GF-D8 (cell line): ENCODE measurements at places on chromosomes 11 and 22.

GRCh38 chr11:134417871-134418840 lies 6.1 kb upstream of the B3GAT1 start:
- no peak for DNase-seq

- DNase-seq, result no peak
Measured at GRCh38 chr11:62033191-62034035, 66.0 kb upstream of the FTH1 start.

DNA sequence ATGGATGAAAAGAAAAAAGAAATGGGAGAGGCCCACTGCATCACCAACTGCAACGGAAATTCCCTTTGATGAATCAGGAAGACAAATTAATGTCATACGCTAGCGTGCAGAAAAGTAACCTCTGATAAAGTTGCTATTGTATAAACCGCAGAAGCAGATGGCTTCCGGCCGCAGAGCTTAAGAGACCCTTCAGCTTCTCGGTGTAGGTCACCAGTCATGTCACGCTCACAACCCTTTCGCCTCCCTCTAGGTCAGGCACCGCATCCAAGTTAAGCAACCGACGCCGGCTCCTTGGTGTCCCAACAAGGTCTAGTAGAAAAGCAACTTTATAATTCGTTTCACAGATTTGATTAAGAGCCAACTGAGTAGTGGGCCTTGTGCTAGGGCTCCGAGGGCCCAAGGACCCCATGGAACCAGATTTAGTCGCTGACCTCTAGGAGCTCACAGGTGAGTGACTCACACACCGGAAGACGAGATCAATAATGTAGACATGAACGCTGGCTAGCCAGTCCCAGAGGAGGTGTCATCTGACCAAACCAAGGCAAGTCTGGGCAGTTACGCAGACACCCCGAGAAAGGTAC lies 1.2 kb upstream of the ZFP91 start:
- peak; percentile 92 for DNase-seq

- no peak for DNase-seq
Measured at GRCh38 chr11:91755526-91755925, 469.1 kb upstream of the FAT3 start.

- DNase-seq, result no peak
Measured at GRCh38 chr22:19674129-19674928, 40.0 kb upstream of the SEPTIN5 start.

GRCh38 chr11:104792861-104793260 lies 105.4 kb downstream of the CASP12 start:
- DNase-seq, result no peak

DNA sequence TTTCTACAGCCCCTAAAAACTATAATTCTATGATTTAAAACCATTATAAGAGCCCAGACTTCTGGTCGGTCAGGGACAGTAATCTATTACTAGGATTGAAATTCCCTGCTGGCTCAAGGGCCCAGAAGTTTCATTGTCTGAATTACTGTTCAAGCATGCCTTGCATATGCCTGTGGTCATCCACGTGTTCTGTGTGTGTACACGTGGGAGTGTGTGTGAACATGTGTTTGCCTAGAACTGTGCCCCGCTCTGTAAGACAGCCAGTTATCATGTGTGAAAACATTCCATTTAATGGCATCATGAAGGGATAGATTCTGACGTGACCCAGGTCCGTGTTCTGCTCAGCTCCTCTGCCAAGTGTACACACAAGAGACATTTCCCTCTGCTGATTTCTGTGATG lies 189.3 kb upstream of the NECTIN1 start:
- DNase-seq, result no peak

- no peak for DNase-seq
Measured at GRCh38 chr11:120025606-120026335, 112.1 kb downstream of the TRIM29 start.

DNA sequence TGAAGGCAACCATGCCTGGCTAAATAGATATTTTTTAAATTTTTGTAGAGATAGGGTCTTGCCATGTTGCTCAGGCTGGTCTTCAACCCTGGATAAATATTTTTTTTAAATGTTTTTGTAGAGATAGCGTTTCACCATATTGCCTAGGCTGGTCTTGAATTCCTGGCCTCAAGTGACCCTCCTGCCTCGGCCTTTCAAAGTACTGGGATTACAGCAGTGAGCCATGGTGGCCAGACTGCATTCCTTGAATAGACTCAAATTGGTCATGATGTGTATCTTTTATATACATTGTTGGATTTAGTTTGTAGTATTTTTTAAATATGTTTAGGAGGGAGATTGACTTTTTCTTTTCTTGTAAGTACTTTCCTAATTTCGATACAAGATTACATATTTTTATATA lies 325.7 kb upstream of the C11orf87 start:
- DNase-seq, result no peak

GRCh38 chr11:119919656-119920055 lies 190.7 kb upstream of the NECTIN1 start:
- DNase-seq, result no peak

- DNase-seq, result no peak
Measured at GRCh38 chr22:43109921-43110443, 568 bp upstream of the BIK start.

GRCh38 chr11:67503119-67504004 lies 1.8 kb downstream of the PITPNM1 start:
- no peak for DNase-seq

DNA sequence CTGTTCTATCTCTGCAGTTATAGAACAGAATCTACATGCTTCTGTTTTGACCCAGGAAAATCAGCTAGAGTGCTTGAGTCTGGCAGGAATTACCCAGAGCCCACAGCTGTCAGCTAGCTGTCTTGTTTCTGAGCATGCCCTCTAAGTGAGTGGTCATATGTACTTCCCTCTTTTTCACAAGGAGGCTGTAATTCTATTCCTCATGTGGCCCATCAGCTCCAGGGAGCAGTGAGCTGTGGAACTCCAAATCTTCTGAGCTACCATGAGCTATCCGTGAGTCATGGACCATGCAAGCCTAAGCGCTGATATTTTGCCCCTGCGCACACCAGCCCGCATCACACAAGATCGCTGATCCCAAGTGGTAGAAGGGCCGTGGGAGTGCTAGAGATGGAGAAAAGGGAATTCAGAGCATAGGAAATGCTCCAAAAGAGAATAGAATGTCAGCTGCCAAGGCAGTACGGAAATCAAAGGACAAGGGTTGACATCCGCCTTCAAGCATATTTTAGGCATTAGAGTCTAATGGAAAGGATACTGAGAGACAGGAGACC lies 5.4 kb downstream of the FJX1 start:
- DNase-seq, result no peak

DNA sequence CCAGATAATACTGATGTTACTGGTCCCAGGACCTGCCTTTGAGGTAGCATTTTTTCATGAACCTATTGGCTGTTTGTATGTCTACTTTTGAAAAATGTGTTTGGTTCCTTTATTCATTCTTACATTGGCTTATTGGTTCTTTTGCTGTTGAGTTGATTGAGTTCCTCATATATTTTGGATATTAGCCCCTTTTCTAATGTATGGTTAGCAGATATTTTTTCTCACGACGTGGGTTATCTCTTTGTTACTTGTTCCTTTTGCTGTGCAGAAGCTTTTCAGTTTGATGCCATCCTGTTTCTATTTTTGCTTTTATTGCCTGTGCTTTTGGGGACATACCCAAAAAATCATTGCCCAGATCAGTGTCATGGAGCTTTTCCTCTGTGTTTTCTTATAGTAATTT lies 9.8 kb upstream of the ZNF74 start:
- DNase-seq, result no peak

GRCh38 chr11:104879514-104880190 lies 18.6 kb downstream of the CASP12 start:
- no peak for DNase-seq

GRCh38 chr11:58121096-58121495 lies 4.2 kb downstream of the OR9I1 start:
- DNase-seq, result no peak

DNA sequence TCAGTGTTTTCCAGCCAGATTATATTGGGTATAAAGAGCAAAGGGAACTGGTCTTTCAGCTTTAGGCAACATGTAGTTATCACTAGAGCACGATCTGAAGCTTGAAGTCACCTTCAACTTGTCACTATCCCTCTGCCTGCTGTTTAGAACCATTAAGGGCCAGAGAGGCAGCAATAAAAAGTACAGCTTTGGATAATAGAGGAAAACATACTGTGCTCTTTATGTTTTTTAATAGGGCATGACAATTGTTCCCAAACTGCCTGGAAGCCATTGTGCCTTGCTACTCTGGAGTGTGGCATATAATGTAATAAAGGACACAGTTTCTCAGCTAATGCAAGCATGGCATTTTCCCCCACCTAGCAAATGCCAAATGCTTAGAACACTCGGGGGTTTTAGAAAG lies 1912.0 kb upstream of the RAG2 start:
- DNase-seq, result no peak

GRCh38 chr11:127607487-127608085 lies 607.0 kb upstream of the KIRREL3 start:
- DNase-seq, result no peak

DNA sequence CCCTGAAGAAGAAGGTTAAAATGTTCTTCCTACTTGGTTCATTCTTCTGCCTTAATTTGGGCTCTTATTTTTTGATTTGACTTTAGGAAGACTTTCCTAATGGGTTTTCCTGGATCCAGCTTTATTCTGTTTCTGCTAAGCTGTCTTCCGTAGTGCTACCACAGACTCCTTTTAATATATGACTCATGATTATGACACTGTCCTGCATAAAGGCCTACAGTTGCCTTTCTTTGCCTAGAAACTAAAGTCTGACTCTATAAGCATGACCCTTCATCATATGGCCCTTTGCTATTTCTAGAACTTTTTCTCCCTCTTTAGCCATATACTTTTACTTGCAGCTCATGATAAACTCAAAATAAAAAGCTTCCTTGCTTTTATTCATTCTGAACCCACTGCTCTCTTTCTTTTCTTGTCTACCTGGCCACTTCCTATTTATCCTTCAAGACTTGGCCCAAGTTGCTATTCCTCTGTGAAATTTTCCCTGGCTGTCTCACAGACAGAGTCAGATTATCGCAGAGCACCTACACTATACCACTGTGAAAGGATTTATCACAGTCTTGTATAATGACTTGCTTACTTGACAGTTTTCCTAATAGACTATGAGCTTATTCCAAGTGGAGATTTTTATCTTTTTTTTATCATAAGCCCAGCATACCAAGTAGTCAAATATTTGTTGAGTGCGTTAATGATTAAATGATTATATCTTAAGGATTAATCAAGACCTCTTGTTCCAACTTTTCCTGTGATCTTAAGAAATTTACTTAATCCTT lies 24.7 kb downstream of the TBCEL start:
- DNase-seq, result no peak

- DNase-seq, result no peak
Measured at GRCh38 chr11:29256580-29256979, 760.2 kb downstream of the KCNA4 start.

DNA sequence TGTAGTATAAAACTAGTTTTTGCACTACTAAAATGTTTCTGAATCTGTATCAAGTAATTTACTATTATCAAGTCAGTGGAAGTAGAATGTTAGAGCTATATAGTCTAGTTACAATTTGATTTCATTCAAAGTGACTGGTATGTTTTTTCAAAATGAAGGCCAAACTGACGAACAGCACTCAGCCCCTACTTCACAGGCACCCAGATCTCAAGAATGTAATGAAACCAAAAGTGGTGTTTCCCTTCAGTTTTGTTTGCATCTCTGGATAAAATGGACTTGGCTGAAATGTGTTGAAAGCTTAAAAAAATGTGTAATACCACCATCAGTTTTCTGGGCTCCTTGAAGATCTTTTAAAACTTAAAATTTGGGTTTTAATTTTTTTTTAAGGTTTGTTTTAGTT lies 46.4 kb downstream of the QSER1 start:
- no peak for DNase-seq

DNA sequence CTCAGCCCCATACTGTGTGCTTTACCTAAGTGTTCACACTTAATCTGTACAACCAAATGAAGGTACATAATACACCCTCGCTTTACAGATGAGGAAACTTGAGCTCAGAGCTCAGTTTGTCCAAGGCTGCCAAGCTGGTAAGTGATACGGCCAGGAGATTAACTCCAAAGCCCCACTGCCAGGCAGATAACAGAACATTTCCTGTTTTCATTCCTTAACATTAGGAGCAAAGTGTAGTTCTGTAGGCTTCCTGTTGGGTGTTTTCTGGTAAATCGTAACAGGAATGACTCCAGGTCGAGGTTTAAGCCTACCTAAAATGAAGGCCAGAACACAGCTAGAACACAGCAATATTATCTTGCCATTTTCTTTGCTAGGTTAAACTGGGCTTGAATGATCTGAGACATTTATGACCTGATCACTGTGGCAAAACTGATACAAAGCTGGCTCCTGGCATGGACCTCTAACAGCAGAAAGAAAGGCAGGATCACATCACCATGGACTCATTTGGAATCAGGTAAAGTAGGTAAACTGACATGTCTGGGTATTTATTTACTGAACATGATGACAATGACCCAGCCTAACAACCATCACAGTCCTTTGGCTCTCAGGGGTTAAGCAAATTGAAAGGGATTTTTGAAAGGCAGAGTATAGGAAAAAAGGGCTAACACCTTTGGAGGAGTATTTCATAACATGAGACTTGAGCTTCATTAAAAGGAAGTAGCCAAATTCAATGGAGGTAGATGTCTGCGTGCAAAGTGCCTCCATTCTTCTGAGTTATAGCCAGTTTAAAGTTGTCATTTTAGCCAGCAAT lies 3.9 kb upstream of the NUP50 start:
- peak; percentile 56 for DNase-seq

- DNase-seq, result no peak
Measured at GRCh38 chr11:119450590-119451326, 27.8 kb upstream of the THY1 start.

DNA sequence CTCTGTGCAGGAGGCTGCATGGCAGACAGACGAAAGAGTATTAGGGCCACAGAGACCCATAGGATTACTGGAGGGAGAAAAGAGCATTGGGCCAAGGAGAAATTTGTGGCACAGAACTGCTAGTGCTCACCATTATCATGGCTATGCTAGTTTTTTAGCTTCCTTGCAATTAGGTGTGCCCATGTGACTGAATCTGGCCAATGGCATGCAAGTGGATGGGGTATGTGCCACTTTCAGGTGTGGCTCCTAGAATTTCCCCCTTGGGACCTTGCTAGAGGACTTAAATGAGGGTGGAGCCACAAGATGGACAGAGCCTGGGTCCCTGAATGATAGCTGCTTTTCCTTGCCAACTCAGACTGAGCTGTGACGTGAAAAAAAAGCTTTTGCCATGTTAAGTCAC lies 73.9 kb upstream of the TENM4 start:
- no peak for DNase-seq

- DNase-seq, result no peak
Measured at GRCh38 chr22:24498824-24499223, 3.7 kb downstream of the UPB1 start.

- no peak for DNase-seq
Measured at GRCh38 chr11:100545970-100546369, 141.1 kb upstream of the ARHGAP42 start.

DNA sequence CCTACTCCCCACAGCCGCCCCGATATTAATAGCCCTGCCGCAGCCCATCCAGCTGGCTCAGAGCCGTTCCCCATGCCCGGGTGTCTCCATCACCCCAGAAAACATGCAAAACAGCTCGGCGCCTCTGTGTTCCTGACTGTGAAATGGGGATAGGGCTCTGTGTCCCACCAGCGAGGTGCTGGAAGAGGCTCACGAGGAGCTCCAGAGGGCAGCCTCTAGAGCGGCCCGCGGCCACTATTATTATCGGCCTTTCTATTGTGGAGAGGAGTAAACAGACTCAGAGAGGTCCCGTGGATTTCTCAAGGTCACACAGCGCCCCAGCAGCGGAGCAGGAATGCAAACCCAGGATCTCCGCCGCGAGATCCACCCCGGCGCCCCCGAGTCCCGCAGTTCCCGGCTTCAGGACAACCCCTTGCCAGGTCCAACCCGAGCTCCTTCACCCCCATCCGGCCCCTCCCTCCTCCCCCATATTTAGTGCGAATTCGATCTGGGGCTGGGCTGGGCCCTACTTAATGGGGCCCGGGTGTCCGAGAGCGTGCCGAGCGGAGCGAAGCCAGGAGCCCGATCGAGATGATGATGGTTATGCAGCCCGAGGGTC lies at the start of gene ACTN3:
ACTN3 (plus strand) TSS at position 536 of the 598 bp plus-strand sequence; CDS start at position 571, 35 bp downstream.
- no peak for DNase-seq
